ENCODE measurements at places on chromosomes 6 and 20. TPM values are rescaled to one million over a fixed set of nuclear protein-coding genes. Genes with fewer than 3 reads are reported as not detected.

PSMB9 gene
- total RNA-seq = 3.2 TPM

C6orf58 gene
- total RNA-seq = not detected

SLC17A4 gene
- not detected for total RNA-seq

TULP1 gene
- 0.29 TPM for total RNA-seq

CDKN1A gene
- total RNA-seq = 17.4 TPM

GTSF1L gene
- total RNA-seq = not detected

RAET1G gene
- total RNA-seq = not detected

C20orf204 gene
- 1.3 TPM for total RNA-seq

DNA sequence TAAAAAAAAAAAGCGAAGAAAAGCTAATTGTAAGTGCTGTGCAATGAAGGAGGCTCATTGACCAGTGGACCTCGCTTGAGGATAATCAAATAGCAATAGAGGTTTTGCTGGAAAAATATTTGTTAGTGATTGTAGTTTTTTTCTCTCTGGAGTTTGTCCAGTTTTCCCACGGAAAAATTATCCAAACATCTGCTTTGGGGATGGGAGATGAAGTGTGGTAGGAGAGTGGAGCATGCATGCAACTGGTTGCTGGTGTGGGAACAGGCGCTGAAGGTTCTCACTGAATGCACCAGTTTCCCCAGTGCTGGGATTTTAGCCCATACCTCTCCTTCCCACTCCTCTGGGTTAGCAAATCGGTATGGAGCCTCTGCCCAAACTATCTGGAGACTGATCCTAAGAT lies 281.7 kb upstream of the TAB2 start:
- no peak for DNase-seq

DNA sequence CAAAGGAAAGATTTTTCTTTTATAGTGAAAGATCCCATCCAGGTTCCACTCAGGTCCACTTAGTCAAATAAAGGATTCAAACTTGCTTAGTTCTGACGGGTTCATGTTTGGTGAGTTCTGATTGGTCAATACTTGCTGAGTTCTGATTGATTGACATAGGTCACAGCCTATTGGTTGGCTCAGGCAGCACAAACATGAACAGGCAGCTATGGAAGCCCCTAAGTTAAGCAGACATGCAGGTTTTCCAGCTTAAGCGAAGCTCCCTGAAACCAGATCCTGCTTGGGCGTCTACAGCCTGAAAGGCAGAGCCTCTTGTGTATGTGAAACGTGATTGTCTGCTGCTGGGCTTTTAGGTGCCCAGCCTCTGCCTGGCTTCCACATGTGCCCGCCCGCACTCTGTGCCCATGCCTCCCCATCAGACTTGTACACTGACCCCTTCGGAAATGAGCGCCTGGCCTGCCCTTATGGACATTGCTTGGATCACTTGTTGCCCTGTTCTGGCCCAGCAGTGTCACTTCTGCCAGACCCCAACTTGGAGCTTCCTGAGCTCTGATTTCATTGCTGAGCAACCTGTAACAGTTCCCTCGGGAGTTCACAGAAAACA lies 45.4 kb upstream of the ECI2 start:
- no peak for DNase-seq

GRCh38 chr6:86586195-86586594 lies 351.1 kb upstream of the HTR1E start:
- DNase-seq = no peak

DNA sequence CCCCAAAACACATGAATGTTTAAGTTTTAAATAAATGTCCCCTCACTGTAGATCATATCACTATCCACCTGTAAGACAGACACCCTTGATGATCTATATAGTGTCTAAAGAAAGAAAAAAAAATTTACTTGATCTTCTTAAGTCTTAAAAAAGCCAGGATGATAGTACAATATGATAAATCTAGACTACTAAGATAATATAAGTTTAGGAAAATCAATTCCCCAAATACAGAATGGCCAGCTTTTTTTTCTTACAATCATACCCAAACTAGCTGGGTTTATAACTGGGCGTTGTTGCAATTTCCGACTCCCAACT lies 14.4 kb downstream of the ZNF217 start:
- no peak for DNase-seq

GRCh38 chr6:158040051-158040803 lies 58.6 kb downstream of the SYNJ2 start:
- DNase-seq = no peak

- no peak for DNase-seq
Measured at GRCh38 chr20:20102716-20103258, 50.5 kb downstream of the CFAP61 start.

GRCh38 chr20:4569865-4570264 lies 151.8 kb upstream of the PRND start:
- DNase-seq = no peak

DNA sequence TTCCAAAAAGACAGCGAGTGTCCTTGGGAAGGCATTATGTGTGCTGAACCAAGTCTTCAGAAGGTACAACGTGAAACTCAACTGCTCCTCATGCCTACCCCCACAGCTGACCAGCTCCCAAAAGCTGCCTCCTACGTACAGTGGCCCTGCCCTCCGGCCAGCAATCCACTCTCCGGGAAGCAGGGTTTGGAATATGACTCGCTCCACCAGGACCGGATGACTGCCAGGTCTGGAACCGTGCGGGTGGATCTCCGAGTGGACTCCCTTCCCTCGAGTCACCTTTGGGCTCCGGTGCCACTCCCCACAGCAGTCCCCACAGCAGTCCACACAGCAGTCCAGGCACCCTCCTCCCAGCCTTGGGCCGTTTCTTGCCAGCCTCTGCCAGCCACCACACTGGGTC lies 4.3 kb downstream of the ZBTB46 start:
- no peak for DNase-seq

DNA sequence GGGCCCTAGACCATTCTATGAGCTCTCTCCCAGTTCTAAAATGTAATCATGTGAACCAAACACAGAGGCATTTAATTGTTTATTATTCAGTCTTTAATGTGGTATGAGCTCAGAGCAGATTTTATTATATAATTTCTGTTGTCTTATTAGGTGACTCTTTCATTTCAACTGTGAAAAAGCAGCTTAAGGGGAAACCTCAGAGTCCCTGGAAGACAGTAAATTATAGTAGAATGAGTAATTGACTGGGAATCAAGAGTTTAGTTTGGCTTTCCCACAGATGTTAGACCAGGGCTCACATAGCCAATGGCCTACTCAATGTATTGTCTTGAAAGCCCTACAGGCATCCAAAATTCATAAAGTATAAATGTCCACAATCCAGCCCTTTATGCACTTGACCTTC lies 390.4 kb upstream of the SLC35B3 start:
- no peak for DNase-seq

DNA sequence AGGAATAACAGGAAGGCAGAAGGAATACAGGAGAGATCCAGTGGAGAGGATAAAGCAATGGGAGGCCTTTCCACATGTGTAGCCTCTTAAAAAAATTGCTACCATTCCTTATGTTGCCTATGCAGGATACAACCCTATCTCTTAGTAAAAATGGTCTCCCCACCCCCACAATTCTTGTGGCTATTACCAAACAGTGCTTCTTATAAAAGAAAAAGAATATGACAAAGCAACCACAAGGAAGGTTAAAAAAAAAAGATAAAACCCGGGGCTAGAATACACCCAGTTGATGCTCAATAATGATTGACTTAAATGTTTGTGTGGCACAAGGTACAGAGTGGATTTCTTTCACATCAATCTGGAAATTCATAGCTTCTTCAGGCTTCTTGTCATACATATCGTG lies 250.9 kb downstream of the HIVEP2 start:
- no peak for DNase-seq

- DNase-seq = no peak
Measured at GRCh38 chr6:40855168-40855880, 183.7 kb downstream of the UNC5CL start.
